Stimulated activated CD4-positive, alpha-beta T cell treated with anti-CD3 and anti-CD28 coated beads, Interleukin-1b, Interleukin-23, amount 100 ng/mL, for 1 hour (primary cell): ENCODE measurements at places on chromosomes 6 and 20.

GRCh38 chr6:13370623-13371022 is 42.3 kb upstream of the TBC1D7 start:
- DNase-seq, result no peak

DNA sequence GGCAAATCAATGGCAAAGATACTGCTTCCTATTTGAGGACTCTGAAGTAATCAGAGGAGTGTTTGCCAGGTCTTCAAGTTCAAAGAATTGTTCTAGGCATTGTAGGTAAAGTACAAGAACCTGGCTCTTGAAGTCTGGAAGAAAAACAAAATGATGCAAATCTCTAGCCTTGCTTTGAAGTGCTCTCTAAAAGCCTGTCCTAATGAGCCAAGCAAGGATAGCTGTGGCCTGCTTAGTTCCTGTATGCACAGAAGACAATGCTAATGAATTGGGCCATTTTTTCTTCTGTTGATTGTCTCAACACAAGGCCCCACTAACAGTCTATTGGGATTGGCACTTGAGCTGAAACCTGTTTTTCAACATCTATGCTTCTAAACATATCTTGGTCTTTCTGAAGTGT is 165.0 kb upstream of the POU3F2 start:
- DNase-seq, result no peak

DNA sequence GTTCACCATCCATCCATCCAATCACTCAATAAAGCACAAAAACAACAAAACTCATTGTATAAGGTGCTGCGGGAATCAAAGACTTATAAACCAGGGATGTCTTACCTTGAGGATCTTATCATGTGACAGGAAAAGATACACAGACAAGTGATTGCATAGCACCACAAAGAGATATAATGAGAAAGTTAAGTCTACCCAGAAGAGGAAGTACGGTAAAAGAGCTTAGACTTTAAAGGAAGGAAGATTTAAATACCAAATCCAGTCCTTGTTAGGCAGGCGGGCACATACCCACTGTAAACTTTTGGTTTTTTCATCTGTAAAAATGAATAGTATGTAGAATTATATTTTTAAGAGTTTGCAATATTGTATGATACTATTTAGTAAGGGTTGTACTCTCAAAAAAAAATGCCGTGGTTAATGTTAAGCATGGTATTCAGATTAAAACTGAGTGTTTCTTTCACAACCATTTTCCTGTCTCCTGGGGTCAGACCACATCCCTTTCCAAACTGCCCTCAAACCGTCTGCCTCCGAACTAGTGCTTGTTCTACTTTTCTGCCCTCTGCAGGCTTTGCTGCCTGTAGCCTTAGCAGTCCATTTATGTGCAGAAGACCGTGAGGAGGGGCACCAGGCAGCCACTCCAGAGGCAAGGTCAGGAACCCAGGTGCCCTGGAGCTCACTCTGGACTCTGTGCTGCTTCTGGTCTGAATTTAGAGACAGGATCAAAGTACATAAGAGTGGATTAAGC is 179.5 kb upstream of the SYNDIG1 start:
- DNase-seq, result no peak

GRCh38 chr20:38875175-38875993 is 50.8 kb upstream of the FAM83D start:
- DNase-seq, result no peak

- no peak for DNase-seq
These were observed 33.0 kb upstream of the ADGRF1 start for GRCh38 chr6:47075168-47075567.

DNA sequence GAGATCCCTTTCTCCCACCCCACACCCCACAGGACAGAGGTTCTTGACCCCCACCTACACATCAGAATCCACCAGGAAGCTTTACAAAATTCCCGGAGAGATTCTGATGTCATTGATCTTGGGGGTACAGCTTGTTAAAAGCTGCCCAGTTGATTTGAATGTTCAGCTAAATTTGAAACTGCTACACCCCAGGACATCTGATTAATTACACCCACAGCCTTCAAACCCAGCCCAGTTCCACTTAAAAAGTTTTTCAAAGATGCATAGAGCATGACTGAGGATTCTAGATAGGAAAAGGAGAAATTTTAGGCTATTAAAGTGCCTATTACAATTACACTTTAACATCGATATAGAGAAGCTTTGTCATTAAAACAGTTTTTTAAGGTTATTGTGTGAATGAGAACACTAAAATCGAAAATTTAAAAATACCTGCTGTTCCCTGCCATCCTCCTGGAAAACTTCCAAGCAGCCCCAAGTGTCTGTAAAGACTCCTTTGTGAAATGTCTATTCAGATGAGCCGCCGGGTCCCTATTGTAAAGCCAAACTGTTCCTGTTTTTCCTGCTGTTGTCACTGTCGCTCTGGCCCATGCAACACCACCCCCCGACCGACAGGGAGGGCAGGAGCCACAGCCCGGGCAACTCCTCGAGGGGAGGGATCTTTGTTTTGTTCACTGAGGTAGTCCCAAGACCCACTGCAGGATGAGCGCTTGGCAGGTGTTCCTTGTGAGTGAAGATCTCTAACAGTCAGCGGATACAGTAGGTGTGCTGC is 132.5 kb upstream of the PHACTR3 start:
- no peak for DNase-seq
